ENCODE measurements at places on chromosomes 7 and 10.

- DNase-seq: no peak
Measured at GRCh38 chr10:32210306-32211045, 136.5 kb downstream of the EPC1 start.

GRCh38 chr7:22896917-22897316, 74.3 kb upstream of the TOMM7 start:
- DNase-seq: no peak

- no peak for DNase-seq
Measured at GRCh38 chr7:127600885-127601284, 7.3 kb downstream of the FSCN3 start.

DNA sequence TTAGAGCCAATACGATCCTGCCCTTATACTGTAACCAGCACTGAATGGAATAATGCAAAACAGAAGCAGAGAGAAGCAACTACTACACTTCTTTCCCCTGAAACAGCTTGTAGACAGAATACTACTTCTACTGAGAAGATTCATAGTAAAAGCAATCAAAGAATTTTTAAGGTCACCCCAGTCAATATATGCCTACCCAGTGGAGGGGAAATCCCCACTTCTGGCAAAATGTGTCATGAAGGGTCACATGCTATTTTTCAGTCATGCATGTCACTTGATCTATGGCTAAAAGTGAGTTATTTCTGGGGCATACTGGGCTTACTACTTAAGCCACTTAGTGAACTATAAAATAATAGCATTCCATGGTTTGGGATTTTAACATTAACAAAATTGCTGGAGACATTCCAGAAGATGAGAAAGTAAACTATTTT, 25.6 kb downstream of the IRF5 start:
- DNase-seq: no peak

- no peak for DNase-seq
Measured at GRCh38 chr10:124376411-124376810, 42.3 kb downstream of the OAT start.

DNA sequence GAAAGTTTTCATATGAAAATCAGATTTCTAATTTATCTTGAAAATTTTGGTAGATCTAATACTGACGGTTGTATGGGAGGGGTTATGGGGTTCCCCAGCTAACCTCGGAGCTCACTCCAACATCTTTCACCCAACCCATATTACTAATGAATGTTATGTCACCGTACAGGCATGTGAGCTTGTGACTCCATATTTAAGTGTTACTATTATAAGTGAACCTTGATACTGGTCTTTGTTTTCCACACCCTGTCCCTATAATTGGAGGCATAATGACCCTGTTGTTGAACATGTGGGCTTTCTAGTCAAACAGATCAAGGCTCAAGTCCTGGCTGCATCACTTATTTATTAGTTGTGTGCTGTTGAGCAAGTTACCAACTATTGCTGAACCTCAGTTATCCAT, 27.2 kb downstream of the WDFY4 start:
- no peak for DNase-seq

GRCh38 chr7:30093420-30093952, 41.3 kb upstream of the MTURN start:
- DNase-seq: no peak

DNA sequence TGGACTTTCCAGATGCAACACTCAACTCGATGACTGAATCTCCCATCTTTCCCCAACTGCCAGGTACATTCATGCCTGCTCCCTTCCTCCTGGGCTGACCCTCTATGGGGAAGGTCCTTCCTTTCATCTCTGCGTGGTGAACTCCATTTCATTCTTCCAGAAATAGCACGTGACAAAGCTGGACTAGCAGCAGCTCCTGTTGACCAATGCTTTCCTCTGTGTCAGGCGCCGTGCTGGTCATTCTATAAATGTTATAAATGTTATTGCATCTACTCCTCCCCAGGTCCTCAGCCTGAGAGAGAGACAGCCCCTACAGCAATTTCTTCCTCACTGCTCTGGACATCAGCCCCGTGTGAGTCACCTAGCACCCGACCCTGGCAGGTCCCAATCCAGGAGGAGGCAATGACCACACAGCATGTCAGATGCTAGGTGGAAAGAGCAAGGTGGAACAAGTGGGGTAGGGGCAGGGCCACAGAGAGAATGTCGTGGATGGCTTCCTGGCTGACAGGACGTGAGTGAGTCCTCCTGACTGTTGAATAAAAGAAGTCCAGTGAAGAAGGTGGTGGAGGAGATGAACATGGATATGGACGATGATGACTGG, 178.1 kb downstream of the ADAM12 start:
- DNase-seq: no peak

- no peak for DNase-seq
Measured at GRCh38 chr7:122337011-122337410, 32.5 kb upstream of the FEZF1 start.

- no peak for DNase-seq
Measured at GRCh38 chr7:50562136-50562535, 3.1 kb downstream of the DDC start.

GRCh38 chr7:26538216-26538615, 246.6 kb downstream of the SNX10 start:
- no peak for DNase-seq

- no peak for DNase-seq
Measured at GRCh38 chr7:87852306-87852705, 23.9 kb downstream of the SLC25A40 start.

GRCh38 chr10:108688314-108688713, 1235.0 kb downstream of the XPNPEP1 start:
- no peak for DNase-seq

DNA sequence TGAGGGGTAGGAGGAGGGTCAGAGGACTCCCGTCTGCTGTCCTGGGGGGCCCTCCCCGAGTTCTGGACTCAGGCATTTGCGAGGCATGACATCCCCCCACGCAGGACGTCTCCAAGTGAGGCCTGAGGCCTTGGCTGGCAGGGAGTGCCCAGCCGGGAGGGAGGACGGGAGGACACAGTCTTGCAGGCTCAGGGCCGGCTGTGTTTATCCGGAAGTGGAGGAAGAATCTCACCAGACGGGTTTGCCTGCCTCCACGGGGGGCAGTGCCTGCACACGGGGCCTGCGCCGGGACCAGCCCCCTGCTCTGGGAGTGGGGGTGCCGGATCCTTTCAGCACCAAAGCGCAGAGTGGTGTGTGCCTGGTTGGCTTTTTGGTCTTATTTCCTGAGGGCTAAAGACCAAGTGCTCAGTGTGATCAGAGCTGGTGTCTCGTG, 10.9 kb downstream of the PWWP2B start:
- no peak for DNase-seq

- DNase-seq: no peak
Measured at GRCh38 chr7:8214244-8214824, 47.6 kb downstream of the ICA1 start.

GRCh38 chr10:96708456-96708855, 11.9 kb downstream of the PIK3AP1 start:
- no peak for DNase-seq

DNA sequence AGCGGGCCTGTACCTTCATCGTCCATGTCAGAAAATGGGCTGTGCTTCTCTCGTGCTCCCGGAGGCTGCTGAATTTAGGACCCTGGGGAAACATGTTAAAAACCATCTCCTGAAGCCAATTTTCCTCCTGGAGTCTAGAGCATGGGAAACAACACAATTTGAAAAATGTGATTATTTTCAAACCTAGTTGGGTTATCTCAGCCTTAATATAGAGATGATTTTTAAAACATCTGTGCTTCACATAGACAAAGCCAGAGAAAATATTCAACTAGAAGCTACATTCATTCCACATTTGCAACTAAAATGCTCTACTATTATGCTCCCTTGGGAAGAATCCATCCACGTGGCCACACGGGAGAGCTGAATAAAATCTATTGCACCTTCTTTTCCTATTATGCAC, 225.9 kb upstream of the TMEM72 start:
- no peak for DNase-seq

DNA sequence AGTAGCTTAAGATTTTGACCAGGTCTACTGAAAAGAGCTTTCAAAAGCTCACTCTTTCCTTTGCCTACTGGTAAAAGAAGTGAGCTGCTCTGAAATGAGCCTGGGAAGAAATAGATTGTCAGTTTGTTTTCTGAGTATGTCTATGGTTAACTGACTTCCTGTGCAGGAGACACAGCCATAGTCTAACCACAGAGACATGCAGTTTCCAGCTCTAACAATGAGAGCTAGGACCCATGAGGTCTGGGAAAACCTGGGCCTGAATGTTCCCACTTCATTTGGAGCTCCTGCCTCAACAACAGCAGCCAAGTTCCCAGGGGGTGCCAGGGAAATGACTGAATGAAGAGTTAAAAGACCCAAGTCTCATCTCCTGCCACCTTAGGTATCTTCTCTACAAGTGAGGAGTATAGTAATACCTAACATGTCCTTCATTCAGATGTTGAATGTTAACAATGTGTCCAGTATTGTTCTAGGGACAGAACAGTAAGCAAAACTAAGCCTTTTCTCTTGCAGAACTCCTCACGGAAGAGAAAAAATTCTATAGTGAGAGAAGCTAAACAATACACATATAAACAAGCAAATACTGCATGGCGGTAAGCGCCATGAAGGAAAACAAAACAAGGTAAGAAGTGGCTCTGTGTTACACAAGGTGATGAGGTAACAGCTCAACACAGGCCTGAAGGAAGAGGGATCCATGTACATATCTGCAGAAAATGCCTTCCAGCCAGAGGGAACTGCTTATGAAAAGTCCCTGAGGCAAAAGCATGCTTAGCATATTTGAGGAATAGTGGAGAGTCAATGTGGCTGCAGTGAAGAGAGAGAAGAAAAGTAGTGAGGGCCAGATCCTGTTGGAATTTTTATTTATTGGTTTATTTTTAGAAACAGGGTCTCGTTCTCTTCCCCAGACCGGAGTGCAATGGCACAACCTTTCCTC, 26.4 kb upstream of the ANKRD1 start:
- no peak for DNase-seq

- DNase-seq: no peak
Measured at GRCh38 chr7:134707663-134708378, 61.2 kb downstream of the BPGM start.

GRCh38 chr7:77404641-77405040, 11.5 kb downstream of the GSAP start:
- no peak for DNase-seq

- DNase-seq: no peak
Measured at GRCh38 chr7:131111081-131111576, 216.5 kb upstream of the MKLN1 start.

GRCh38 chr10:131635564-131636015, 265.2 kb upstream of the PPP2R2D start:
- no peak for DNase-seq

- no peak for DNase-seq
Measured at GRCh38 chr7:134827889-134828288, 48.5 kb downstream of the CALD1 start.

DNA sequence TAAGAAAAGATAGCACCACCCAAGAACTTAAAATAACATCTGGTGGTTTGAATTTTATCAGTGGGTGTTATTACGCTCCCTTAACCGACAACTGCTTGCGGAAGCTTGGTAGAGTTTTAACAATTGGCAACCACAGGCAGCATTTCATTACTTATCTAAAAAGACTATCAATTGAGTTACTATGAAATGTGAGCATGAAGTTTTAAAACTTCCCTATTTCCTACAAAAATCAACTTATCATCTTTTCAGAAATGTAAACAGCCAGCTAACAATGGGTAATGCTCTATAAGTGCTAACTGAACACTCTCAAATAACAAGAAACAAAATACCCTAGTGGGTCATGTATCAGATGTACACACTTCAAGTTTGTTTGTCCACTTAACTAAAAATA, 68.8 kb downstream of the OSBPL3 start:
- no peak for DNase-seq

- DNase-seq: no peak
Measured at GRCh38 chr10:43585981-43586729, 11.7 kb upstream of the ZNF239 start.

GRCh38 chr10:60549686-60550085, 160.0 kb upstream of the ANK3 start:
- no peak for DNase-seq

GRCh38 chr10:112082120-112082519, 101.4 kb downstream of the GPAM start:
- no peak for DNase-seq

DNA sequence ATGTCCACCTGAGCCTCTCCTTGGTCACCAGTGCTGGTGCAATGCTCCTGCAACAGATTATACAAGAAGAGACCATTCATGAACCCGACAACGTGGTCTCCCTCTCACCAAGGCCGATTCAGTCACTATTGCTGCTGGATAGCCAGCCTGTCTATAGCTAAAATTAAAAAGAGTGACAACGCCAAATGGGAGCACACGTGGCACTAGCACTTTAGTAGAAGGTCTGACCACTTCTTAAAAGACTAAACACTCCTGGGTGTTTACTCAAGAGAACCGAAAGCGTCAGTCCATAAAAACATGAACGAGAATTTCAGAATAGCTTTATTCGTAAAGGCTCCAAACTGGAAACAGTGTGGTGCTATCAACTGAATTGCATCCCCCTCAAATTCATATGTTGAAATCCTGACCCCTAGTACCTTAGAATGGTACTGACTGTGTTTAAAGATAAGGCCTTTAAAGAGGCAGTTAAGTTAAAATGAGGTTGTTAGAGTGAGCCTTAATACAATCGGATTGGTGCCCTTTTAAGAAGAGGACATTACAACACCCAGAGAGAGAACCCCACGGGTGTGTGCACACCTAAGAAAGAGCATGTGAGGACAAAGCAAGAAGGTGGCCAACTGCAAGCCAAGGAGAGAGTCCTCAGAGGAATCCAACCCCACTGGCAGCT, 4.4 kb upstream of the GALNTL5 start:
- no peak for DNase-seq

DNA sequence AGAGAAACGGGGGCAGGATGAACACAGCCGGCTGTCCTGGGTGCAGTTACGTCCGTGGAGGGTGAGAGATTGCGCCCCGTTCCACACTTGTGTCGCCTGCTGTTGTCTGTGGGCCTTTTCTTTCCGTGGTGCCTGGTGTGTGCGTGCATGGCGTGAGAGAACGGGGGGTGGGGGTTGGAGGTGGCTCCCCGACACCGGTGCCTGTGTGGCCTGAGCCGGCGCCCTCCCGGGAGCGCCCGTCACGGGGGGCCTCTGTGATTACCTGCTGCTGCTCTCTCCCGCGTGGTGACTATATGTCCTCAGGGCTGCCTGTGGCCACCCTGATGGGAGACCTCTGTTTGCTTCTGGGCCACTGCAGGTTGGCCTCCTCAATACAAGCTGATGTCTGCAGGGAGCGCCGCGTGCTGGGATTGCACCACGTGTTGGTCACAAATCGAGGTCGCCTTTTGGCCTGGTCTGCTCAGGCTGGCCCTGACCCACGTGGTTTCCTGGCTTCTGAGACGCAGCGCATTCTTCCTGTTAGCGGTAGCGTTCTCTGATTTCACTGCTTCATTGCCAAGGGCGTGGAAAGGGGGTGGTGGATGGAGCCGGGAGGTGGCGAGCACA, 10.9 kb upstream of the AP5Z1 start:
- no peak for DNase-seq

Measured in stimulated activated CD4-positive, alpha-beta T cell treated with anti-CD3 and anti-CD28 coated beads, Interleukin-4, amount 100 ng/mL, for 1 hour (primary cell).